ENCODE measurements at places on chromosomes 4 and X.

DNA sequence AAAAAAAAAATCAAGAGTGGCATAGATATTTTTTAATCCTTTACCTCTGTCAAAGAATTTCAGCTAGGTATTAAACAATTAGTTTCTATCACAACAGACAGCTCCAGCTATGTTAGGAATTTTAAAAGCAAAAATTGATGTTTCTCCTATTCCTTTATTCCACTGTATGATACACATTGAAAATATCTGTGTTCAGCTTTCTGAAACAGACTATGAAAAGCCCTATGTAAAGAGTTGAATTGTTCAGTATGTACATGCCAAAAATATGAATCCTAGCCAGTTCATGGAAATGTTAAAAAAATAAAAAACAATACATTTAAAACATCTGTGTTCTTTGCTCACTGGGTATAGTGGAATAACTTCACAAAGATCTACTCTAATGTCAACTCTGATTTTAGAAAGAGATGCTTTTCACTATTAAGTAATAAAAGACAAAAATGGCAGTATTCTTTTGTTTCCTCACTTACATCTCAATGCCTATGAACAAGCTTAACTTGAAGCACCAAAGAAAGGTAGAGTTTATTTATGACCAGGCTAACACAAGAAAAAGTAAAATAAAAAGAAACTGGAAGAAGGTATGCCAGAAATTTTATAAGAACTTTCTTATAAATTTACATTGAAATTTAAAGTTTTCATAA lies 32.1 kb downstream of the FBXW7 start:
- DNase-seq, result no peak

DNA sequence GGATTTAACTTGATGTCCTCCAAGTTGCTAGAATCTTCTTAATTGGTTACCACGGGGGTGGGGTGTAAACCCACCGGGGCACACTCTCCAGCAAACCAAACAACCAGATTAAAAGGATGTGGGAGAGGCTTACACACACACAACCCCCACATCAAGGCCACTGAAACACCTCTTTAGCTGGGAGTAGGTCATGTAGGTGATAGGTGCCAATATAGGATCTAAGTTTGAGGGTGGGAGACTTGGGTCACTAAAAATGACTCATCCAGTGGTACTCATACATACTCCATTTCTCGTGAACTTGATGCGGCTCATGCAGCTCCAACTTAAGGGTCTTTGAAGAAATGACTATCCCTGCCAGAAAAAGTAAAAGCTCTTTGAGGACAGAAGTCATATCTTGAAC lies 20.5 kb upstream of the CD40LG start:
- DNase-seq, result no peak

- no peak for DNase-seq
These were observed 318.0 kb upstream of the HS3ST1 start for GRCh38 chr4:11746734-11747133.

GRCh38 chr4:116064331-116064730 lies 950.9 kb upstream of the NDST4 start:
- DNase-seq, result no peak

- DNase-seq, result no peak
These were observed 61.7 kb upstream of the HDAC8 start for GRCh38 chrX:72634331-72634730.

- no peak for DNase-seq
These were observed 180.7 kb downstream of the CRLF2 start for GRCh38 chrX:1031521-1032430.

GRCh38 chrX:13177921-13178566 lies 133.6 kb upstream of the FAM9C start:
- DNase-seq, result no peak

GRCh38 chr4:41683326-41683725 lies 65.2 kb downstream of the PHOX2B start:
- DNase-seq, result no peak

DNA sequence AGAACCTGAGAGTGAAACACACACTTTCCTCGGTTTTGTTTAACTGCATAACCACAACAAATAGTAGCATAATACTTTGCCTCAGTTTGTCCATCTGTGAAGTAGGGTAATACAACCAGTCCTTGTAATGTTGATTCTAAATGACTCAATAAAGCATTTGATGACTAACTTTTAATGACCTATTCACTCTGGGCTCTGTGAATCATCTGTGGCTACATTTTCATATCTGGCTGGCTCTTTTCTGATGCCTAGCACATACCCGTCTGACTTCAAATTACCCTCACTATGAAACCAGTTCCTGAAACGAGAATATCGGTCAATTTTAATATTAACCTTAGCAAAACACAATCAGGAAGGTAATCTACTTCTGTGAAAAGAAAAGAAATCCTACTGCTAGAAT lies 151.0 kb downstream of the SH2D1A start:
- no peak for DNase-seq

DNA sequence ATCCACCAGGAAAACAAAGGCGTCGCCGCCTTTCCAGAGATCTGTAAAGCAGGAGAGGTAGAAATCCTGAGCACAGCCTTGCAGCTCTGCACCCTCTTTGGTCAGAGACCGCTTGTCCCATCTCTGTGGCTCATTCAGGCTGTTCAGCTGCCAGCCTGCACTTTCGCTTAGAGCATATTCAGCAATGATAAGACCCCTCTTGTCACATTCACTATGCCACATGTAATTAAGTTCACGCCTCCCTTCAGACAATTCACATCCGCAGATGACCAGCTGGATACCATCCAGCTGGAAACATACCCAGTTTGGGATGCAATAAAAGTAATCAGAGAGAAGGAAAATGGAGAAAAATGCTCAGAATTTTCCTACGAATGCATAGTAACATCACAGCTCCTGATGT lies 335.4 kb downstream of the UNC5C start:
- no peak for DNase-seq

DNA sequence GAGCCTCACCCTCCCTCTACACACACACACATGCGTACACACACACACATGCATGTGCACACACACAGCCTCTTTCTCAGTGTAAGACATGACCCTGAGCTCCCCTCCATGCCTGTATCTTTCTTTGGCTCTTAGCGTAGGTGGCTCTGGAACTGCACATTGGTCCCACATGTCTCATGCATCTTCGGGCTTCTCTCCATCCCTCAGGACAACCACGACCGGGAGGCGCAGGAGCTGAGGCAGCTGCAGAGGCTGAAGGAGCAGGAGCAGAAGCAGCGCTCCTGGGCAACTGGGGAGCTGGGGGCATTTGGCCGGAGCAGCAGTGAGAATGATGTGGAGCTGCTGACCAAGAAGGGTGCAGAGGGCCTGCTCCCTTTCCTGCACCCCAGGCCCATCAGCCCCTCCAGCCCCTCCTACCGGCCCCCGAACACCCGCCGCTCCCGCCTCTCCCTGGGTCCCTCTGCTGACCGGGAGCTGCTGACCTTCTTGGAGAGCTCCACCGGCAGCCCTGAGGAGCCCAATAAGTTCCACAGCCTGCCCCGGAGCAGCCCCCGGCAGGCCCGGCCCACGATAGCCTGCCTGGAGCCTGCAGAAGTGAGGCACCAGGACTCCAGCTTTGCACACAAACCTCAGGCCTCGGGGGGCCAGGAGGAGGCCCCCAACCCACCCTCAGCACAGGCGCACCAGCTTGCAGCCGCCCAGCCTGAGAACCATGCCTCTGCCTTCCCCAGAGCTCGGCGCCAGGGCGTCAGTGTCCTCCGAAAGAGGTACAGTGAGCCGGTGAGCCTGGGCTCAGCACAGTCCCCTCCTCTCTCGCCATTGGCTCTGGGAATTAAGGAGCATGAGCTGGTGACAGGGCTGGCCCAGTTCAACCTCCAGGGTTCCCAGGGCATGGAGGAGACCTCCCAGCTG lies 38.6 kb downstream of the FHDC1 start:
- no peak for DNase-seq

- no peak for DNase-seq
These were observed 755.5 kb downstream of the GLUD2 start for GRCh38 chrX:121802881-121803412.

DNA sequence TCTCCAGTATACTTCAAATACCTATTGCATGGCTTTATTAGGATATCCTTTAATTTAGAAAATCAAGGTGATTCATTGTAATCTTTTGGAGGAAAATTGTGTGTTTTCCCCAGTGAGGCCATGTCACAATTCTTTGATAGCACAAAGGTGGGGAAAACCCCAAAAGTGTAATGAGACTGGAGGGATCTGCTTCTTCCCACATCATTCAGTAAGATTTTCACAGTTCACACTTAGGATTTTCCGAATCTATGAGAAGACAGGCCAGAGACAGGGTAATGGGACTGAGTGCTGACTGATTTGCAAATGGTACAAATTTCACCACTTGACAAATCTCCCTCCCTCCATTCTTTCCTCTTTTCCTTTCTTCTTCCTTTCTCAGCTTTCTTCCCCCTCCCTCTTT lies 181.1 kb downstream of the MGST2 start:
- no peak for DNase-seq

DNA sequence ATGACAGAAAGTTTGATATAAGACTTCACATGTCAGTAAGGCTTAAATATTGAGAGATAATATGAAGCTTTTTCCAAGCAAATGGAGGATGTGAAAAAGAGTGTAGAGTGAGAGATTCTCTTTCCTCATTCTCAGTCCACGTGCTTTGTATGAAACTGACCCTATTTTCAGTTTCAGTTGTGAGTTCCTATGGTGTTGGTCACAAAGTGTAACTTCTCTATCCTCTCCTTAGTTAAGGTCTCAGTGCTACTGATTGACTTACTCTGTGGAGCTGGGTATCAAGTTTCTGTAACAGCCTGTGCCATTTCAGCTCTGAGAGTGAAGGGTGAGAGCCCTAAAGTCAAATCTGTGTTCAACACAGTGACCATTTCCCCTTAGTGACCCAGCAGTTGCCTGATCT lies 277.2 kb downstream of the EPHA5 start:
- no peak for DNase-seq

GRCh38 chrX:44260609-44261008 lies 82.9 kb downstream of the EFHC2 start:
- DNase-seq, result no peak

- DNase-seq, result no peak
These were observed 39.8 kb upstream of the POF1B start for GRCh38 chrX:85419293-85419692.

- no peak for DNase-seq
These were observed 224.9 kb downstream of the AFAP1 start for GRCh38 chr4:7714738-7715137.

- DNase-seq, result no peak
These were observed 19.2 kb downstream of the LAMTOR3 start for GRCh38 chr4:99875071-99875470.

DNA sequence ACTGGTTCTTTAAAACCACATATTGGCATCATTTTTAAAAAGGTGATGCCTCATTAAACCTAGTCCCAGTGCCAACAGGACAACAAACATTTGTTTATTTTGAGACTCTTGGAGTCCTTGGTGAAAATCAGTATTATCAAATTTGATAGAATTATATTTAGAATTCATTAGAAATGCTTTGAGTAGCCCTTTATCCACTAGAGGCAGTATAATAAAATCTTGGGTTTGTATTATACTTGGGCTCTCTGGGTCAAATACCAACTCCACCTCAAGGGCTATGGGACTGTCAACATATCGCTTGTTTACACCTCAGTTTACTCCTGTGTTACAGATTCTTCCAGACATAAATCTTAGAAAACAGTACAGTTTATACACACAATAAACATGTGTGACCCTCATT lies 335.7 kb upstream of the FSTL5 start:
- no peak for DNase-seq

DNA sequence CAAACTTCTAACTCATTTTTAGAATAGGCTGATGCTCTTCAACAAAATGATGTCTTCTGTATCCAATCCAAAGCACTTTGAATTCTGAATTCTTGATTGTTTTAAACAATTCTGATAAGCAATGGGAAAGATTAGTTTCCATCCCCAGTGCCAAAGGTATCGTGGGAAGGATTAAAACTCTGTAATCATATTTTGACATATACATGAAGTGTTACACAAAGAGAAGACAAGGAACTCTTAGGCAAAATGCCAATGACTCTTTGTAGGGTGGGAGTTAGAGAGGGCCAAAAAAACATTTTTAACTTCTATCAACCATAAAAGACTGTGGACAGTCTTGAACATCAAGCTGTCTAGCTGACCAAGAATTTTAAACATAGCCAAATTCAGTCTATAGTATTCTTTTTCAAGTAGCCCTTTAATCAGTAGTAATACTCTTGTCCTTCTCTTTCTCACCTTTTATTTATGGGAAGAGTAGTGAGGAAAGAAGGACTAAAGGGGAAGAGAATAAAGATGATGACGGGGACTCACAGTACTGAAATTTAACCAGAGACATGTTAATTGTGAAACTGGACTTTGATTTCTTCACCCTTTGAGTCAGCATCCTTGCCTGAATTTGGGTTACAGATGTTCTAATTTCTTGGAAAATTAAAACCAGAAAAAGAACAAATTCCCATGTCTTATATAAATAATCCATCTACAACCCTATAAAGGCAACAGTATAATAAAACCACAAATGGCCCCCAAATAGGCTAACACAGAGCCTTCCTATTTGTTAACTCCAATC lies 51.8 kb upstream of the VEGFD start:
- no peak for DNase-seq

- no peak for DNase-seq
These were observed 17.0 kb downstream of the ASIC5 start for GRCh38 chr4:155849042-155849441.

- no peak for DNase-seq
These were observed 856.3 kb downstream of the RPA4 start for GRCh38 chrX:97740044-97740443.

DNA sequence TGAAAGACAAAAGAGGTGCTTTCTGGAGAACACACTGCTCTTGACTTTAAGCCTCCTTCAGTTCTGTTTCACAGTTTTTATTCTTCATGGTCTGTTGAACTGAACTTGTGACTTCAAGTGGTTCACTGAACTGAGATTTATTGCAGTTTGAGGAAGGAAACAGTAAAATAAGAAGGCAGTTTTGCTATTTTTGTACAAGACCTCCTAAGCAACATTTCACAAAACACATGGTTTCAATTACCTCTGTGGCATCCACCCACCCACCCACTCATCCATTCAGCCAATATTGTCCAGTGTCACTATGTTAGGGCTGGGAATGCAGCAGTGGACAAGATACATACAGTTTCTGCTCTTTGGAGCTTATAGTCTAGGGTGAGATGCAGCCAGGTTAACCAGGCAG lies 131.3 kb downstream of the IL1RAPL2 start:
- no peak for DNase-seq

GRCh38 chrX:48474581-48474980 lies 1.4 kb upstream of the FTSJ1 start:
- peak; percentile 65 for DNase-seq

DNA sequence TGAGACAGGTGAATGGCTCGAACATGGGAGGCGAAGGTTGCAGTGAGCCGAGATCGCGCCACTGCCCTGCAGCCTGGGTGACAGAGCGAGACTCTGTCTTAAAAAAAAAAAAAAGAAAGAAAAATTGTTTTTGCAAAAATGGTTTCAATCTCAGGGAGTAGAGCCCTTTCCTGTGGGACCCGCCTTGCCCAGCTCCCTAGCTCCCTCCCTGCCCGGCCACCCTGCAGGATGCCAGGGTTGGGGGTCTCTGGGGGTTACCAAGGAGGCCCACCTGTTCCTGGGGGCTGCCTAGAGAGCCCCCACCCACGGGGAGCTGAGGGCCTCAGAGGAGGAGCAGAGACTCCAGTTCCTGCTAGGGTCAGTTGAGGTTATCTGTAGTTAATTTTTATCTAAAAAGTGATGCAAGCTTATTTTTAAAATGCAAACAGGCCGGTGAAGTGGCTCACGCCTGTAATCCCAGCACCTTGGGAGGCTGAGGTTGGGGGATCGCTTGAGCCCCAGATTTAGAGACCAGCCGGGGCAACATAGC lies 18.7 kb upstream of the PLCXD1 start:
- no peak for DNase-seq

- no peak for DNase-seq
These were observed 366.1 kb upstream of the MAGEB16 start for GRCh38 chrX:35432056-35432455.

All from HAP-1 (cell line).